HTR-8/SVneo (cell line): ENCODE measurements at places on chromosomes 13 and 19.

- no peak for DNase-seq
Observed at GRCh38 chr19:10343495-10343894, 4.1 kb upstream of the ICAM3 start.

- DNase-seq: peak; percentile 2
Observed at GRCh38 chr13:37878496-37878895, 8.9 kb upstream of the TRPC4 start.

- DNase-seq: no peak
Observed at GRCh38 chr19:20167651-20168122, 673 bp downstream of the ZNF486 start.

DNA sequence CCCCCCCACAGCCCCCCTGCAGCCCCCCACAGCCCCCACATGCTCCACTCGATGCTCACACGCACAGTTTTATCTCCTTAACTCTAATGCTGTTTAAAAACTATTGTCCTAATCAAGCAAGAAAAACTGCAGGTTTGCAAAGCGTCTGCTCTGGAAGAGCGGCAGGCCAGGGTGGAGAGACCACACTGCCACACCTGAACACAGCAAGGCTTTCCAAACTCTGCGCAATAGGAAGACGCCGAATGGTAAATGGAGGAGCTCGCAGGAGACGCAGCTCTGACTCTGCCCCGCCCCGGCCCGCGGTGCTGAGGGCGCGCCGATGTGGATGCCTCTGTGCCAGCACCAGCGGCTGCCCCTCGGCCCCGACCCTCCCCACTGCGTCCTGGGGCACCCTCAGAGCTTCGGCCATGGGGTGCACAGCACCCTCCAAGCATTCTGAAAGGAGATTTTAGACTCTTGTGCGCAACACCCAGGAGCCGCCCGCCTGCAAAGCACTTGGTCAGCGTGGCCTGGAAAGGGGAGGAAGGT is 32.4 kb downstream of the RASA3 start:
- no peak for DNase-seq

- DNase-seq: no peak
Observed at GRCh38 chr13:98389319-98389718, 187.6 kb downstream of the STK24 start.

GRCh38 chr19:17942181-17942580 is 9.4 kb downstream of the CCDC124 start:
- DNase-seq: no peak

GRCh38 chr19:35261356-35262100 is 7.2 kb upstream of the USF2 start:
- DNase-seq: no peak

- DNase-seq: no peak
Observed at GRCh38 chr19:2524840-2525723, 49.2 kb downstream of the GADD45B start.

DNA sequence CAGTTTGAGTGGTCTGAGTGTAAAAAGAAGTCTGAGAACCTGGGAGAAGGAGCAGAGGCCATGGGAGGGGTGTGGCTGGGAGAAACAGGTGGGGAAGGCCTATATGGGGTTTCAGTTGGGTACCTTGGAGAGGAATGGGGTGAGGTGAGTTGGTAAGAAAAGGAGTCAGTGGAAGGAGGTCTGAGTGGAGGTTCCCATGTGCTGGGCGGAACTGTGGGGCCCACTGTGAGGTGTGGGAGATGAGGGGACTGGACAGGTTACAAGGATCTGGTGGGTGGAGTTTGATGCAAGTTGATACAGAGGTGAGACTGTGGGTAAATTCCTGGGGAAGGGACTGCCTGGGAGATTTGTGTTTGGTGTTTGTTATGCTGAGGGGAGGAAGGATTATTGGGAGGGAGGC is 2.1 kb downstream of the ZNF574 start:
- DNase-seq: no peak

- no peak for DNase-seq
Observed at GRCh38 chr19:2978166-2978767, 903 bp downstream of the TLE6 start.

- DNase-seq: no peak
Observed at GRCh38 chr13:53241891-53242348, 213.3 kb downstream of the OLFM4 start.

DNA sequence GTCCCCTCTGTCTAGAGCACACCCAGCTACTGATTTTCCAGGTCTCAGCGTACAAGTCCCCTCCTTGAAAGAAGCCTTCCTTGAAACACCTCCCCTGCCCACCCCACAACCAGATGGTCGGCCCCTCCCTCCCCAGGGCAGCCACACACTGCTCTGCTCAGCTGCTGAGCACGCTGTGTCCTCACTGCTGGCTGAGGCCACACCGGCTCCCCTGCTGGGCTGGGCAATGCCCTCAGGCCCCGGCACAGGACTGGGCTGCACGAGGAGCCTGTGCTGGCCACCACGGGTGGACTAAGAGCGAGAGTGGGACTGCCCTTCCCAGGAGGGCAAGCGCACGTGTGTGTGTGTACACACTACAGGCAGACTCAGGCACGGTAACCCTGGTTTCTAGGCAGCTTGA is 11.8 kb upstream of the RSPH6A start:
- DNase-seq: no peak

GRCh38 chr13:50801087-50801931 is 42.2 kb downstream of the DLEU7 start:
- DNase-seq: peak; percentile 48
